Breast epithelium (tissue), 4 donors: ENCODE measurements at places on chromosomes 2 and 18.

GRCh38 chr18:48826806-48827205 is 124.0 kb downstream of the SMAD7 start:
- no peak for DNase-seq

- no peak for DNase-seq
Measured at GRCh38 chr2:102185347-102185746, 1.5 kb upstream of the IL1RL2 start.

DNA sequence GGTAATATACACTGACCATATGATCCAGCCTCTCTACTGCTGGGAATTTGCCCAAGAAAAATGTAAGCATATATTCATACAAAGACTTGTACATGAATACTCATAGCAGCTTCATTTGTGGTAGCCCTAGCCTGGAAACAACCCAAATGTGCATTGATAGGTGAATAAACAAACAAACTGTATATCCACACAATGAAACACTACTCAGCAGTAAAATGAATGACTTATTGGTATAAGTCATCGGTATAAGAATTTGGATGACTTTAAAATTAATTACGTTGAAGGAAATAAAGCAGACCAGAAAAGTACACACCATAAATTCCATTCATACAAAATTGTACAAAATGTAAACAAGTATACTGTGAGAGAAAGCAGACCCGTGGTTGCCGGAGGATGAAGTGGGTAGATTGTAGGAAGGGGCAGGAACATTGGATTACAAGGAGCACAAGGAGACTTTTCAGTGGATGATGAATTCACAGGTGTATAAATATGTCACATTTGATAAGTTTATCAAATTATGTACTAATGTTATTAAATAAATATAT is 376.7 kb downstream of the TDRD15 start:
- DNase-seq, result no peak

- DNase-seq, result no peak
Measured at GRCh38 chr2:159620796-159621195, 4.4 kb upstream of the BAZ2B start.

DNA sequence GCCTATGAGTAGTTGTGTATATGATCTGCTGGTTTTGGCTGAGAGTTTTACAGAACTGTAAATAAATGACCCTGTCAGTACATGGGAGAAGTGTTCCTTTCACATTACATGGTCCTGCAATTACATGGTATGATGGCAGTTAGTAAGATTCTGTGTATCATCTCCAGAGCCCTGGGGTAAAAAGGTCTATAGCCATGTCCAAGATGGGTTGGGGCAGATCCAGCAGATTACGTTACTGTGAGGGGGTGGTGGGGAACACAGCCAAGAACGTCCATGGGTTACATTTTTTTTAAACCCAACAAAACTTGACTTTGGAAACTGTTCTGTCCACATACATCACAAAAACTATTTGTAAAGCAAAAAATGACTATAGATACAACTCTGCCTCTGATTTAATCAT is 64.2 kb upstream of the LMAN1 start:
- DNase-seq, result no peak

DNA sequence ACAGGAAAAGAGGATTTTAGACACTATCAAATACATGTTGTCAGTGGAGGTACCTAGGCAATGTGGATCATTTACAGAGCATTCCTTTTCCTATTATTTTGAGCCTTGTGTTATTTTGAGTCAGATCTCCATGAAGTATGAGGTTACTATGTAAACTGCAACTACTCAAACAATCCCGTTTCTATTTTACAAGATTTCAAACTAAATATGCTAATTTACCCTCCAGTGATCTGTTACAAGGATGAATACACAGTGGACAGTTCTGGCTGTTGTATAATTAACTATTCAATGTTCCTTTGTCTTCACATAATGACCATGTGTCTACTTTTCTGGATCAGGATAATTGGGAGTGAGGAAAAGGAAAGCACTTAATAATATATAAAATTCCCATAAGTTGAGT is 4.6 kb downstream of the HOXD1 start:
- no peak for DNase-seq
